Activated T-helper 1 cell treated with anti-CD3 and anti-CD28 coated beads, Interleukin-12 subunit alpha, Interleukin-12 subunit beta, Interleukin-2, Interleukin-4 antibody, amounts not matched to agents 30 ng/mL and 10 ng/mL and 1 ng/mL, durations not matched to agents 14 hours and 24 hours and 36 hours (primary cell): ENCODE measurements at places on chromosomes 7 and 10. TPM values are rescaled to one million over a fixed set of nuclear protein-coding genes. Genes with fewer than 3 reads are reported as not detected.

GRCh38 chr7:113026941-113027340 is 59.7 kb downstream of the GPR85 start:
- no peaks in the 10 kb centered on the region for H3K27me3 ChIP-seq
- DNase-seq: no peak
- H3K36me3 ChIP-seq: no peaks in the 10 kb centered on the region
- H3K4me1 ChIP-seq: no peaks in the 10 kb centered on the region
- H3K4me3 ChIP-seq: no peak overlapping the region

DNA sequence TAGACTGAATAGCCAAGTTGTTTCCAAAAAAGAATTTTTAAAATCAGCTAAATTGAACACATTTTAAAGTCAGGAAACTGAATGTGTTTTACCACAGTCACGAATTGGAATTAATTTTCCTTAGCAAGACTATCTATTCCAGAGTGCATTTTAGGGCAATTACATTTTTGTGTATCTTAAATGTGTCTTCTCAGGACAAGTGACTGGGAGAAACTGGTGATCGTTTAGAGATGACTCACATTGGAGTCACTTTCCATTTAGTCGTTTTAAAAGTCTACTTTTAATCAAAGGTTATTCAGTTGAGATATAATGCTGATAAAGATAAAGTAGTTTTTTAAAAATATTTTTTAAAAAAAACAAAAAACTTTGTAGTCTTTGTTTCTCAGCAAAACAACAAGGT is 191.7 kb upstream of the SLC26A5 start:
- no peak overlapping the region for H3K4me3 ChIP-seq
- DNase-seq: no peak
- H3K36me3 ChIP-seq: no peaks in the 10 kb centered on the region
- H3K27me3 ChIP-seq: no peaks in the 10 kb centered on the region
- H3K4me1 ChIP-seq: no peaks in the 10 kb centered on the region

DNA sequence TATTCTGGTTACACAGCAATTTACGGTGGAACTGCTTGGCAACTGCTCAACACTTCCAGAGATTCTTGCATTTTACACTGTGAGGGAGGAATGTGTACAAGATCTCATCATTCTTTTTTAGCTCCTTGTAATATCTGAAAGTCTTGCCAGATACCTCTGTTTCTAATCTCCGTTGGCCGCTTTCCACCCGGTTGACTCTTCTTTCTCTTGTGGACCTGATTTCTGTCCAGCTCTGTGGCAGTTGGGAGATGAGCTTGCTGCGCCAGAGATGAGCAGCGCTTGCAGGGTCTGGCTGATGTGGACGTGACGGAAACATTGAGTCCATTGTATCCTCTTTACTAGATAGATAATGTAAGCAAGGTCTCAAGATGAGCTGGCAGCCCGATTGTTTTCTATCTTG is 27.6 kb downstream of the SPAG6 start:
- H3K27ac ChIP-seq: peak overlapping the region; percentile 22
- peaks cover 28% of the 10 kb centered on the region for H3K4me1 ChIP-seq
- peaks cover 3% of the 10 kb centered on the region for H3K27me3 ChIP-seq
- no peak overlapping the region for H3K4me3 ChIP-seq
- DNase-seq: no peak
- no peaks in the 10 kb centered on the region for H3K36me3 ChIP-seq

- H3K36me3 ChIP-seq: peaks cover 5% of the 10 kb centered on the region
- H3K27ac ChIP-seq: no peak overlapping the region
- DNase-seq: no peak
- H3K4me1 ChIP-seq: peaks cover 3% of the 10 kb centered on the region
- H3K4me3 ChIP-seq: no peak overlapping the region
- H3K27me3 ChIP-seq: no peaks in the 10 kb centered on the region
Observed at GRCh38 chr10:200405-200804, 65.2 kb downstream of the ZMYND11 start.

DNA sequence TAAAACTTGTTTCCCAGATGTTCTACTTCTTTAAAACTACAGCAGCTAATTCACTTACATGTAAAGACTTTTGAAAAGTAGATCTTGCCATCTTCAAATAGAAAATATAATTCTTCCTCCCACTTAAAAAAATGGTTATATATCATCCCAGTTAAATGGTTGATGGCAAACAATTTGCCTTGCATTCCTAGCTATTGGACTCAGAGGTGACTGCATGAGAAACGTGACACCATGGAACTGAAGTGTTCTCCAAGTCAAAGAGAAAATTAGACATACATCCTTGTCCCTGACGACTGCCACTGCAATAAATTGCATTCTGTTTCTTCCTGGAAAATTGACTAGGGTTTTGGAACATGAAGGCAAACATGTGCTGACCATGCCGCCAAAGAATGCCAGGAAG is 95.0 kb upstream of the POM121L12 start:
- no peak for DNase-seq
- H3K27me3 ChIP-seq: no peaks in the 10 kb centered on the region
- no peak overlapping the region for H3K27ac ChIP-seq
- no peaks in the 10 kb centered on the region for H3K36me3 ChIP-seq
- H3K4me1 ChIP-seq: no peaks in the 10 kb centered on the region

- H3K4me3 ChIP-seq: no peak overlapping the region
- no peaks in the 10 kb centered on the region for H3K4me1 ChIP-seq
- no peak overlapping the region for H3K27ac ChIP-seq
- H3K27me3 ChIP-seq: peaks cover 4% of the 10 kb centered on the region
Observed at GRCh38 chr7:37977243-37977642, 56.8 kb downstream of the EPDR1 start.

- H3K4me1 ChIP-seq: peaks cover 38% of the 10 kb centered on the region
- peak; percentile 60 for DNase-seq
- H3K27ac ChIP-seq: peak overlapping the region; percentile 98
- H3K4me3 ChIP-seq: peak overlapping the region; percentile 99
- peaks cover 7% of the 10 kb centered on the region for H3K36me3 ChIP-seq
Observed at GRCh38 chr10:12042409-12042796, 206 bp downstream of the UPF2 start.

DNA sequence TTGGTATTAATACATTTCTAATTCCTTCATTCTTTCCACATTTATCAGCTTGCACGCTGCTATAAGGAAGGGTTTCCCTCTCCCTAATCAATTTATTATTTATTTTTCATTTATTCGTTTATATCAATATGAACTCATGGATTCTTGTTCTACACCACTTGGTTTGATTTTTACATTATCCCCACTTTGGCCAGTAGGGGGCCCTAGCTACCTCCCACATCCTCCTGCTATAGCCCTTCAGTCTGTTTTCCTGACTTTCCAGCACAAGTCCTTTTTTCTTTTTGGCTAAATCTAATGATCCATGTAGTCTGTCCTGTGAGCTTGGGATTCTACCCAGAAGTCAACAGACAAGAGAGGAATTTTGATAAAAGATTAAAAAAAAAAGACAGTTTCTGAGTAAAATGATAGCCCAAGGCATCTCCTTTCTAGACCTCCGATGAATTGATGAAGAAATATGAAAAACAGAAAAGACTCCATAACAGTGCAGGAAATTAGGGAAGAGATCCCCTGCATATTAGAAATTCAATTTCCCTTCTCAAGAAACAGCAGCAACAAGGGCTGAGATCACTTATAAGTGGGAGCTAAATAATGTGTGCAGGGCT is 47.7 kb downstream of the LYZL2 start:
- H3K36me3 ChIP-seq: no peaks in the 10 kb centered on the region
- H3K27ac ChIP-seq: no peak overlapping the region
- H3K4me3 ChIP-seq: no peak overlapping the region
- DNase-seq: no peak
- no peaks in the 10 kb centered on the region for H3K27me3 ChIP-seq
- peaks cover 5% of the 10 kb centered on the region for H3K4me1 ChIP-seq

GRCh38 chr10:83941189-83941588 is 198.1 kb upstream of the GHITM start:
- peaks cover 7% of the 10 kb centered on the region for H3K27me3 ChIP-seq
- no peaks in the 10 kb centered on the region for H3K4me1 ChIP-seq
- no peak for DNase-seq
- no peak overlapping the region for H3K4me3 ChIP-seq
- H3K36me3 ChIP-seq: no peaks in the 10 kb centered on the region

DNA sequence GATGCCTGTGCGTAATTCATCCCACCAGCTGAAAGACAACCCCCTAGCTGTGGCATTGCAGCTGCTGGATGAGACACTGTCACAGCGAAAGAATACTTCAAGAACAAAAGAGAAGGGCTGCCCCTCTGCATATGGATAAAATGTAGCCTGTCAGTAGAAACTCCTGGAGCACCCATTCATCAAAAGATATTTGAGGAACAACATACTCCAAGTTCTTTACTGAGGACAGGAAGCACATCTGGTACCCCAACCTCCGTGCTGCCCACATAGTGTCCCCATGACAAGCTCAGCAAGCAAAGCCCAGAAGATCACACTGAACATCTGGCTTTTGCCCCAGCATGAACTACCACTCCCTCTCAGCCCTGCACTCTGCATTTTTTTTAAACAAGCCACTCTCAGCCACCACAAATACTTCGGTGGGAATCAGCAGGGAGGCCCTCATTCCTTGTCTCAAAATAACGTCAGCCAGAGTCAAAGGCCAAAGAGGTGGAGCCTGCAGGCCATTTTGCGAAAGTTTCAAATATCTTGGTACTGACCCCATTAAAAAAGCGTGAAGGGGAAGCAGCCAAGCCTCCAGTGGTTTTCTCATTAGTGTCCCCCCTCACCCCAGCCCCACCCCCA is 1.7 kb downstream of the CREB3L2 start:
- H3K36me3 ChIP-seq: peaks cover 24% of the 10 kb centered on the region
- H3K27ac ChIP-seq: peak overlapping the region; percentile 92
- H3K4me3 ChIP-seq: peak overlapping the region; percentile 94
- H3K4me1 ChIP-seq: peaks cover 52% of the 10 kb centered on the region
- DNase-seq: no peak

DNA sequence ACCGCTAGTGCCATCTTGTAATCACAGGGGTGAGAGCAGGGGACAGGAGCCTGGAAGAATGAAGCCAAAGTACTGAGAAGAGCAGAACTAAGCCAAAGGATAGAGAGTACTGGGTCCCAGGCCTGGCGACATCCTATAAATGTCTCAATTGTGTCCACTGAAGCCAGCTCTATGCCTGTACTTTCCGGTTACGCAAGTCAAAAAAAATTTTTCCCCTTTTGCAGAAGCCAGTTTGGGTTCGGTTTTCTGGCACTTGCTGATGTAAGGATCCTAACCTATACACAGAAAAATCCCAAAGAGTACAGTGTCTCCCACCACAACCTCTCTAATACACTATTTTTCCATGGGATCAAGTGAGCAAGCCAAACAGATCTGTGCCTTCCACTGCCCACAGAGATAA is 61.1 kb downstream of the PLXNA4 start:
- no peak for DNase-seq
- peaks cover 17% of the 10 kb centered on the region for H3K4me1 ChIP-seq
- peaks cover 20% of the 10 kb centered on the region for H3K27me3 ChIP-seq
- no peak overlapping the region for H3K4me3 ChIP-seq

DNA sequence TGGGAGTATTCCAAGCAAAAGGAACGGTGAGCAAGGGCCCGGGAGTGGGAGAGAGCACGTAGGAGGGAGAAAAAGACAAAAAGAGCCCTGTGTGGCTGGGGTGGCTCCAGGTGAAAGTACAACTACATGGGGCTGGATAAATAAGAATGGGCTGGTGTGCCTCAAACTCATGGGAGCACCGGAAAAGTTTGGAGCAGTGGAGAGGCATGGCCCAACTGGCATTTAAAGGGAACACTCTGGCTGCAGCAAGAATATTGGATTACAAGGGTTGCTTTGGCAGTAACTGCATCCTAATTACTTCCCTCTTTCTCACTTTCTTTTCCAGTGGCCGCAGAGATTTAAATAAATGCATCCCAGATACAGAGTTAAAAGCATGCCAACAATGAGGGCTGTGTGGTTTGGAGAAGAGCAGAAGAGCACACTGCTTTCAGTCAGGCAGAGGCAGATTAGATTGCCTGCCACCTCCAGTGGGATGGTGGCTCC is 39.1 kb upstream of the HERPUD2 start:
- no peak overlapping the region for H3K4me3 ChIP-seq
- H3K36me3 ChIP-seq: no peaks in the 10 kb centered on the region
- H3K27ac ChIP-seq: no peak overlapping the region
- H3K27me3 ChIP-seq: peaks cover 6% of the 10 kb centered on the region
- DNase-seq: no peak

GRCh38 chr10:114499630-114500190 is 95.4 kb upstream of the AFAP1L2 start:
- DNase-seq: peak; percentile 59
- peaks cover 28% of the 10 kb centered on the region for H3K36me3 ChIP-seq
- peak overlapping the region; percentile 85 for H3K27ac ChIP-seq
- peak overlapping the region; percentile 63 for H3K4me3 ChIP-seq

DNA sequence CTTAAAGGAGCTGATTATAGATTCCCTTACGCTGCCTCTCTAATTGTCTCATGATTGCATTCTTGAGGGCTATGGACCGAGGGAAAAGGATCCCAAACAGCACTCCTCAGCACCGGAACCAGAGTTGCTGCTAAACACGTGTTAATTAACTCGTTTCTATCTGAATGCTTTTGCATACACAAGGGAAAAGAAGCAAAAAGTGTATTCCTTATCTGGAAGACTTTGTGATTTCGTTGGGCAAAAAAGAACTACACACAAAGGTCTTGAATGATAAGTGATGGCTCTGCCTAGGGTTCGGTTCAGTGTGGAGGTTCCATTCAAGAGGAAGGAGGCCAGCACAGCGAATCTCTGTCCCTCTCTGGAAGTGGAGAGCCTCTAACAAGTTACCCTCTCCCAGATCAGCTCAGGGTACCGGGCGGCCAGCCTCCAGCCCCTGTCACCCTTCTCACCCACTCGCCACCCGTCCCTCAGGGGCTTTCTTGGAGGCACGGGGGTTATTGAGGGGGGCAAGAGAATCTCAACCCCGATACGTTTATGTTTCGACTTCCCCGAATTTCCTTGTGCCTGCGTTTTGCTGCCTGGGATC is 515 bp upstream of the SLC4A2 start:
- no peak for DNase-seq
- no peaks in the 10 kb centered on the region for H3K36me3 ChIP-seq
- peak overlapping the region; percentile 92 for H3K27ac ChIP-seq
- peaks cover 44% of the 10 kb centered on the region for H3K4me1 ChIP-seq
- H3K4me3 ChIP-seq: peak overlapping the region; percentile 93
- H3K27me3 ChIP-seq: no peaks in the 10 kb centered on the region

DNA sequence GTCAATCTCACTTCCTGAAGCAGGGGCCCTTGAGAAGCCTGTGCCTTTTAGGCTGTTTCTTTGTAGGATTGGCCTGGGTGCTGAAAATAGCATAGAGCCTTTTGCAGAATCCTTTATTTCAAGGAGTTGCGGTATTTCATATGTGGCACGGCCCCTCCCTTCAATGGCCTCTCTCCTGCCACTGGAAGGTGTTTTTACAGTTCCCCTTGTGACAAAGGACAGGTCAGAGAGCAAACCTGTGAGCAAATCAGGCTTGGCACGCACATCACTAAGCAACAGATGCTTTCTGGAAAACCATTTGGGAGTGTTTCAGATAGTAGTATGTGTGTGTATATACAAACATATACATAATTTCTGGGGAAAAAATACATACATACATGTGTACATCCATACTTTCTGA is 388.6 kb upstream of the C7orf33 start:
- H3K4me3 ChIP-seq: no peak overlapping the region
- H3K27ac ChIP-seq: no peak overlapping the region
- no peaks in the 10 kb centered on the region for H3K36me3 ChIP-seq
- no peaks in the 10 kb centered on the region for H3K4me1 ChIP-seq
- no peak for DNase-seq

The MAPK8 gene
- 51.6 and 52.3 TPM in 2 replicates for total RNA-seq

The HOXA4 gene
- total RNA-seq: not detected in 2 replicates

The FAM20C gene
- 0.15 and 0.34 TPM in 2 replicates for total RNA-seq

The CDNF gene
- total RNA-seq: 0.47 and 0.93 TPM in 2 replicates

The ELFN1 gene
- 0.05 TPM in 1 of 2 replicates, not detected in the other for total RNA-seq

The STX1A gene
- total RNA-seq: 24.9 and 26.7 TPM in 2 replicates

The SLC26A5 gene
- total RNA-seq: not detected in 2 replicates

The IRF5 gene
- 19.8 and 21.2 TPM in 2 replicates for total RNA-seq
